ENCODE measurements at places on chromosomes 13 and 19. TPM values are rescaled to one million over a fixed set of nuclear protein-coding genes. Genes with fewer than 3 reads are reported as not detected.

The FXYD7 gene
- polyA plus RNA-seq = 0.55 TPM

The SMIM44 gene
- not detected for polyA plus RNA-seq

The FAM83E gene
- 13.3 TPM for polyA plus RNA-seq

The OR7G1 gene
- not detected for polyA plus RNA-seq

The NCR1 gene
- polyA plus RNA-seq = 0.92 TPM

The ATF5 gene
- 20.5 TPM for polyA plus RNA-seq

The ZNF101 gene
- 9.1 TPM for polyA plus RNA-seq

The FBXL3 gene
- polyA plus RNA-seq = 16.4 TPM

Data from stomach (tissue), 19 donors.